SHP77 (cell line): ENCODE measurements at places on chromosomes 6 and 20.

DNA sequence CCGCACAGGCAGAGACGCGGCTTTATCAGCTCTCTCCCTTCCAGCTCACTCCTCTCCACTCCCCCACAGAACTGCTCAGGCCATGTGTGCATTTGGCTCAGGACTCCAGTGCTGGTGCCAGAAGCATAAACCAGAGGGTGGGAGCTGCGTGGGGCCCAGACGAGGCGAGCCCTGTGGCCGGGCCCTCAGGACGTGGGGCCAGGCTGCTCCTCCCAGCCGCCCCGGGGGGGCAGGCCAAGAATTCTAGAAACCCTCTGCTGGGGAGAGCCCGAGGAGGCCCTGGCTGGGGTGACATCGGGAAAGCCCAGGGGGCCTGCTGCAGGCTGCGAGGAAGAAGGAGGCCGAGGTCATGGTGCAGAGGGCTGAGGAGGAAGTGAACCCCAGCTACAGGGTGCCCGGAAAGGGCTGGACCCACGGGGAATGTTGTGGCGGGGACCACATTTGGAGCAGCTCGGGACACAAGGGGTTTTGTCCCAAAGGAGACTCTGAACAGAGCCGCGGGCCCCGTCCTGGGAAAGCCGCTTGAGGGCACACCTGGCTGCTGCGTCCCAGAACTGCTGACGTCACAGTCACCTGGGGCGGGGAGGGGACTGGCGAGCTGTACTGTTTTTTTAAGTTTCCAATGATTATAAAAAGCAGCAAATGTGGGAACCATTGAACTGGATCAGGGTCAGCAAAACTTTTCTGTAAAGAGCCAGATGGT lies 107.1 kb downstream of the BANF2 start:
- DNase-seq, result no peak

DNA sequence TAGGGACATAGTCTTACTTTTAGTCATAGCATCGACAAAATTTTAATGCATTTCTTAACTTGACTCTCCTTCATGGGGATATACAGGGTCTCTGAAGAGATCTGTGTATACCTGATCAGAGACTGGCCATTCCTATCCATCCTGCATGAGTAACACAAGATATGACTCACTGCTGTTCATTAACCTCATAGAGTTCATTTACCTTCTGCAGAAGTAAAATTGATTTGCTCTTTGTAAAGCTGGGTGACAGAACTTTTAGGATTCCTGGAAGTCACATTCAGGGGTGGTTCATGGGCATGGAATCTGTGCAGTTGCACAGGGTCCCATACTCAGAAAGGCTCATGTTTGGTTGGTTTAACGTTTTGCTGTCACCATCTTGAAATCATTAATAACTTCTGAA lies 53.2 kb downstream of the PDE7B start:
- DNase-seq, result no peak

DNA sequence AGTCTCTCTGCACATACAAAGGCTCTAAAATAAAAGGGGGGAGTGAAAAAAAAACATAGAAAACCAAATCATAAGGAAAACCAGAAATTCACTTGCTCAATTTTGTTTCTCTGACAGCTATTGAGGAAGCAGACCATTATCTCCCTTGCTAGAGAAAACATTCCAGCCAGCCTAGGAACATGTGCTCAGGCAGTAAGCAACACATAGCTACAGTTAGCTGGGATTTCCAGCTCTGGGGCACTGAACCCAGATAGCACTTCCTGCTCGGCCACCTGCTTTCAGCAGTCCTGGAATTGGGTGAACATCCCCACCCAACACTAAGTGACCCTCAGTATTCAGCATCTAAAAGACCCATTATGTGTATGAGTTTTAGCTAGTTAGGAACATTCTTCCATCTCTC lies 61.3 kb downstream of the TNFRSF21 start:
- DNase-seq, result no peak

- peak; percentile 59 for DNase-seq
These were observed 6.0 kb downstream of the HRH3 start for GRCh38 chr20:62214067-62214466.

- no peak for DNase-seq
These were observed 266.9 kb downstream of the PKHD1 start for GRCh38 chr6:51820555-51820954.

GRCh38 chr6:38510205-38510604 lies 129.5 kb downstream of the BTBD9 start:
- no peak for DNase-seq

- DNase-seq, result no peak
These were observed 6.1 kb downstream of the JAG1 start for GRCh38 chr20:10667560-10668167.

DNA sequence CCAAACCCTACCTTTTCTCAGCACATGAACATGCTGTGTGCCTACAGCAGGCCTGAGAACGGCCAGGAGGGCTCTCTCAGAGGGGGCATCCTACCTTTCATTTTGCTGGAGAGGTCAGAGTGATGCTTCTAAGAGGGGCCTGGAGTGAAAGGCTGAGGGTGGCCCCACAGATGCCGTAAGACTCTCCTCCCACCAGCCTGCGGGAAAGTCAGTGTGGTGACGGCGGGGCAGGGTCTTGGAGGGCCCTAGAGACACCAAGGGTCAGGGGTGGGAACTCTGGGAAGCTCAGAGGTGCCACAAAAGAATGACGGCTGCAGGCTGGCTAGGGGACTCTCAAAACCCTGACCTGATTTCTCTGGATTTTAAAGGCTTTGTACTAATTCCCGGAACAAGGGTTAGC lies 107.6 kb downstream of the SLC23A2 start:
- no peak for DNase-seq

DNA sequence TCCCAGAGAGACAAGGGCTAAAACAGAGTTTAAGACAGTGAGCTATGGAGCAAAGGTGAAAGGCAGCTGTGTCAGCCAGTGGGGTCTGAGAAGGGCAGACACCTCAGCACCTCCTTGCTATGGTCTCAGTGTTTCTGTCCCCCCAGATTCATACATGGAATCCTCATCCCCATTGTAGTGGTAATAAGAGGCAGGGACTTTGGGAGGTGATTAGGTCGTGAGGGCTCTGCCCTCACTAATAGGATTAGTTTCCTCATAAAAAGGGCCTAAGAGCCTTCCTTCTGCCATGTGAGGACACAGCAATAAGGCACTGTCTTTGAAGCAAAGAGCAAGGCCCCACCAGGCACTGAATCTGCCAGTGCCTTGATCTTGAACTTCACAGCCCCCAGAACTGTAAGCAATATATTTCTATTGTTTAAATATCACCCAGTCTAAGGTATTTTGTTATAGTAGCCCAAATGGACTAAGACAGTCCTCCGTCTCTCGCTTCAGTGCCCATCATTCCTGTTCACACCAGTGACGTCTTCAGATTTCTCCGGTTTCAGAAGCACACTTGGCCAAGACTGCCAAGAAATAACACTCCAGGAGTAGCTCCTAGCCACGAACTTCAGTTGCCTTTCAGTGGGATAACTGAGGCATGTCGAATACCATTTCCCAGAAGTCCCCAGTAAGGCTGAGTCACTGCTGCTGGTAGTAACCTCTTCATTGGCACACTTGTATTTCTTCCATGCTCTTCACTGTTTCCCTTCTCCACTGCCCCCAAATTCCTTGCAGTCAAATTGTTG lies 32.8 kb downstream of the SLC13A3 start:
- DNase-seq, result no peak

DNA sequence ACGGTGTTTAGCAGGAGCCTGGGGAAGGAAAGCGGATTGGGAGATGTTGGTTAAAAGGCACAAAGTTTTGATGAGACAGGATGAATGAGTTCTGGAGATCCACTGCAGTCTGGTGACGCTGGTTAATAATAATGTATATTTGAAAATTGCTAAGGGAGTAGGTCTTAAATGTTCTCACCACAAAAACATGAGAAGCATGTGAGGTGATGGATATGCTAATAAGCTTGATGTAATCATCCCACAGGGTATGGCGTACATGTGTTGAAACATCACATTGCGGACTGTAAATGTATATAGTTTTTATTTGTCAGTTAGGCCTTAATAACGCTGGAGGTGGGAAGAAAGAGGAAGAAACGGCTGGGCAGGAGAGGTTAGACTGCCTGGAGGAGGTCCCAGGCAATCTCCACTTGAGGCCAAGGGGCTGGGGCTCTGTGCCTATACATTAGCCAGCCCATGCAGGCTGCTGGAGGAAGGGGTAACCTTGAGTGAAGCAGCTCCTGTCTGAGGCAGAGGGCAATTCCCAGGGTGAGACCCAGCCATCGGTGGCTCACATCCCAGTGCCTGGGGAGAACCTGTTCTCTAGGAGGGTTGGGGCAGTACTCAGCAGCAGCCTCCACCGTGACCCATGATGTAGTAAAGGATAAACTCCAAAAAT lies 188.2 kb upstream of the QKI start:
- no peak for DNase-seq

GRCh38 chr20:61233590-61233989 lies 18.5 kb upstream of the CDH4 start:
- no peak for DNase-seq

- DNase-seq, result no peak
These were observed 46.9 kb downstream of the TRAF3IP2 start for GRCh38 chr6:111558690-111559187.

GRCh38 chr6:2127484-2127911 lies 117.9 kb downstream of the GMDS start:
- DNase-seq, result no peak

- DNase-seq, result no peak
These were observed 681.0 kb upstream of the GJE1 start for GRCh38 chr6:141451511-141452353.

GRCh38 chr6:129996387-129996786 lies 22.0 kb upstream of the L3MBTL3 start:
- DNase-seq, result no peak

GRCh38 chr6:63672582-63673129 lies 37.1 kb downstream of the PHF3 start:
- no peak for DNase-seq

DNA sequence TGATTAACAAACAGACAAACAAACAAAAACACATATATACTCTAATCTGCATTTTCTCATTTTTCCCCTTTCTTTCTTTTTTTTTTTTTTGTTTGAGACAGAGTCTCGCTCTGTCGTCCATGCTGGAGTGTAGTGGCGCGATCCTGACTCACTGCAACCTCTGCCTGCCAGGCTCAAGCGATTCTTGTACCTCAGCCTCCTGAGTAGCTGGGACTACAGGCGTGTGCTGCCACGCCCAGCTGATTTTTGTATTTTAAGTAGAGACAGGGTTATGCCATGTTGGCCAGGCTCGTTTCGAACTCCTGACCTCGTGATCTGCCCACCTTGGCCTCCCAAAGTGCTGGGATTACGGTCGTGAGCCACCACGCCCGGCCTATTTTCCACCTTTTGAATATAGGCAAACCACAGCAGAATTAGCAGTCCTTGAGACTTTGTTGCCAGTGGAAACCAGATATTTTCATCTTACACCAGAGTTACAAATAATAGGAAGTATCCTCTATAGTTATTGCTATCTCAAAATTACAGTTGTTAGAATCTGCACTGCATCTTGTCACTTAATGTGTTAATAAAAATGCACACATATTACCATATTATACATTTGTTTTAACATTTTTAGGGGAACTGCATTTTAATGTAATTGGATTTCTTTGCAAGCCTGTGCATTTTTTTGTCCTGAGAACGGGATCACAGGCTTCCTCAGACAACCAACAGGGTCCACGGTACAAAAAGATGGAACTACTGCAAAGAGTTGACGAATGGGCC lies 208.2 kb upstream of the ZNF217 start:
- no peak for DNase-seq

DNA sequence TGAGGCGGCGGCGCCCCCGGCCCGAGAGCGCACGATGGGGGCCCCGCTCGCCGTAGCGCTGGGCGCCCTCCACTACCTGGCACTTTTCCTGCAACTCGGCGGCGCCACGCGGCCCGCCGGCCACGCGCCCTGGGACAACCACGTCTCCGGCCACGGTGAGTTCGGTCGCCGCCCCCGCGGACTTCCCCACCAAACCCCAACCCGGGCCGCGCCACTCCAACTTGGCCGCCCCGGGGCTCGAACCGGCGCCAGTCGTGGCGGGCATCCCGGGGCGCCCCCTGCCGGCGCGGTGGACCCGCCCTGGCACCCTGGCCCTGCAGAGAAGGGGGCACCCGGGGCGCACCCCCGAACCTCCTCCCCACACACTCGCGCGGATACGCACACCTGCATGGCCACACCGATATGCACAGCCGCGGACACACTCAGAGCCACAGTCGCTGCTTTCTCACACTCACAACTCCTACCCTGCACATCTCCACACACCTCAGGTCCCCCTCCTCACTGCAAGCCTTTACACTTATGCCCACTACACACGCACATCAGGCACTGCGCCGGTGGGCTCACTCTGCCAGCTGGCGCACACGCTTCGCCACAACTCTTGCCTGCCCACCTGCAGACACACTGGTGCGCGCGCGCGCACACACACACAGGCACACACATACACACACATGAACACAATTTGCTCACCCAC lies 535 bp downstream of the VSTM2L start:
- DNase-seq, result no peak

GRCh38 chr20:8131598-8132483 lies at the start of gene PLCB1:
Gene PLCB1 (plus strand): TSS chr20:8132266. CDS start chr20:8132652, 386 bp downstream.
- DNase-seq, result peak; percentile 84

- no peak for DNase-seq
These were observed 14.6 kb upstream of the BLCAP start for GRCh38 chr20:37542281-37542680.

DNA sequence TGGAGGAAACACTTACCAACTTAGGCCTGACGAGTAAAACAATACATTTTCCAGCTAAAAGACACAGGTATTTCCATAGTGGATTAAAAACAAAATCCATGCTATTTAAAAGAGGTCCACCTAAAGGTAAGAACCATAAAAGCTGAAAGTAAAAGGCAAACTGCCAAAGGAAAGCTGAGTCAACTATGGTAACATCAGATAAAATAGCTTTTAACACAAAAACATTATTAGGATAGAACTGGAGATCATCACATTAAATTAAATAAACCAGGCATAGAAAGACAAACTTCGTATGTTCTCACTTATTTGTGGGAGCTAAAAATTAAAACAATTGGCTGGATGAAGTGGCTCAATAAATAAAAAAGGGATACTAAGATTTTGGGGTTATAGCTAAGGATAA lies 166.8 kb upstream of the SLC22A16 start:
- DNase-seq, result no peak

GRCh38 chr6:133843098-133843497 lies 45.8 kb upstream of the TCF21 start:
- no peak for DNase-seq

- DNase-seq, result no peak
These were observed 102.0 kb downstream of the MAFB start for GRCh38 chr20:40587038-40587437.

DNA sequence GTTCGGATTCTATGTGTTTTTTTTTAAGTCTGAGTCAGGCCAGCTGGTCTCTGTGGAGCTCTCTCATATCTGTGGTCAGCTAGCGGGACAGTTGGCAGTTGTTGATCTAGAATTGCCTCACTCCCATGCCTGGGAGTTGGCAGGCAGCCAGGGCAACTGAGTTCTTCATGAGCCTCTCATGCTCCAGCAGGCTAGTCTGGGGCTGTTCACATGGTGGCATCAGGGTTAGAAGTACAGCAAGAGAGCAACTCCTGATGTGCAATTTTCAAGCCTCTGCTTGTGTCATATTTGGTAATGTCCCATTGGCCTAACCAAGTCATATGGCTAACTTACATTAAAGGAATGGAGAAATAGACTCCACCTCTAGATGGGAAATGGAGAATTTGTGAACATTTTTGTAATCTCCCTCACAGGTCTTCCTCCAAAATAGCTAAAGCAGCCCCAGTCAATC lies 6.7 kb upstream of the IFT52 start:
- DNase-seq, result peak; percentile 82
